IPS DF 6.9 (cell line): ENCODE measurements at places on chromosomes 13 and 19.

- no peak for DNase-seq
These were observed 23.0 kb downstream of the PIN1 start for GRCh38 chr19:9857920-9858746.

DNA sequence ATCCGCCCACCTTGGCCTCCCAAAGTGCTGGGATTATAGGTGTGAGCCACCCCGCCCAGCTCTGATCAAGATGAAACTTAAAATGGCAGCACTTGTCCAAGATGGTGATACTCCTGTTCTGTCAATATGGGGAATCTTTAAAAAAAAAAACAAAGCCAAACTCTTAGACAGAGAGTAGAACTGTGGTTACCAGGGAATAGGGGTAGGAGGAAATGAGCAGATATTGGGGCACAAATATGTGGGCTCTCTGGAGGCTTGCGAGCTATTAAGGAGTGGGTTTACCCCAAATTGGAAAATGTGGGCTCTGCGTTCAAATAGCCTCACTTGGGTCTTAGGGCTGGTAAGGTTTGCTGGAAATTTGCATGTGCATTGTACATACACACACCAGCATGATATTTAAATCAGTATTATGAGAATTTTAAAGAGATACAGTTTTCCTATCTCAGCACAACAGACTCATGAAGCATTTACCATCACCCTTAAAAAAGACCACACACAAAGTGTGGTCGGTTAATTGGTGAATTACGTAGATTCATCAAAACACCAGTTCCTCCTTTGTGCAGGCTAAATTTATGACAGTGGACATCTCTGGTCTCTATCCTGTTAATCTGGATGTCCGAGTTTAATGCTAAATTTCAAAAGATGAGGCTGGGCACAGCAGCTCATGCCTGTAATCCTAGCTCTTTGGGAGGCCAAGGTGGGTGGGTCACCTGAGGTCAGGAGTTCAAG, 11.3 kb downstream of the CD70 start:
- no peak for DNase-seq

GRCh38 chr19:10895920-10896319, 24.6 kb downstream of the CARM1 start:
- DNase-seq = no peak

GRCh38 chr13:113009743-113010509, 40.9 kb downstream of the MCF2L start:
- DNase-seq = no peak

DNA sequence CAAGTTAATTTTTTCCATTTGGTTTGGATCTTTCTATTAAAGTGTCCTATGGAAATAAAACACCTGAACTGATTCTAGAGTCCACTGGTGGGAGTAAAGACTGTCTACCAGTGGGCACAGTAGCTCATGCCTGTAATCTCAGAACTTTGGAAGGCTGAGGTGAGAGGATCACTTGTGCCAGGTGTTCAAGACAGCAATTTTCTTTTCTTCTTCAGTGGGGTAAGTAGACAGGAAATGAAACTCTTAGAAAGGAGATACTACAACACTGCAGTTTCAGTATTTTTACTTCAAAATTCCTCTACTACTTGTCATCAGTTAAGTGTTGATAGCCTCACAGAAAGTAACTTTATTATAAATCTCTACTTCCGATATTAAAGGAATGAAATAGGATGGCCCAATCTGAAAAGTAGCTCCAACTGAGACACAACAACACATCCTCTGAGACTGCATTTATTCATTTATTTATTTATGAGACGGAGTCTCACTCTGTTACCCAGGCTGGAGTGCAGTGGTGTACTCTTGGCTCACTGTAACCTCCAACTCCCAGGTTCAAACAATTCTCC, 26.3 kb downstream of the DNMT1 start:
- no peak for DNase-seq

DNA sequence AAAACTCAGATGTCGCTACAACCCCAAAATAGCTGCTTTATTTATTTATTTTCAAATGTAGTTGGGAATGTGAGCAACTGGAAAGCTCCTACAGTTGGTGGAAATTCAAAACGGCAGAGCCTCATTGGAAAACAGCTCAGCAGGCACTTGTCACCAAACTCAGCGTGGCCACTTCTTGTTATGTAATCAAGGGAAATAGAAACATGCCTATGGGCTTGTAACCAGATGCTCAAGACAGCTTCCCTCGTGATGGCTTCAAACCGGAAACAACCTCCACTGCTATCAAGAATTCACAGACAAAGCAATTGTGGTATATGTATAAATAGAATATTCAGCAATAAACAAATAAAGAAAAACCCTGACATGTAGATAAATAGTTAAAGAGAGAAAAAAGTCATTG, 627.8 kb upstream of the SLC10A2 start:
- DNase-seq = peak; percentile 25

DNA sequence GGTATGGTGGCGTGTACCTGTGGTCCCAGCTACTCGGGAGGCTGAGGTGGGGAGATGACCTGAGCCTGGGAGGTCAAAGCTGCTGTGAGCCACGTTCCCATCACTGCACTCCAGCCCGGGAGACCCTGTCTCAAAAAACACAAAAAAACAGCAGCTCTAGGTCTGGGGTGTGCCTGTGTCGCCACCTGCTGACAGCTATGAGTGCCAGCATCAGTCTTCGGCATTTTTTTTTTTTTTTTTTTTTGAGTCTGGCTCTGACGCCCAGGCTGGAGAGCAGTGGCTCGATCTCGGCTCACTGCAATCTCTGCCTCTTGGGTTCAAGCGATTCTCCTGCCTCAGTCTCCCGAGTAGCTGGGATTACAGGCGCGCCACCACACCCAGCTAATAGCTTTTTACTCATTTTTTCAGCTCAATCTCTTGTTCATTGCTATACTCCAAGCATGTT, 10.1 kb downstream of the AP2S1 start:
- DNase-seq = peak; percentile 86

DNA sequence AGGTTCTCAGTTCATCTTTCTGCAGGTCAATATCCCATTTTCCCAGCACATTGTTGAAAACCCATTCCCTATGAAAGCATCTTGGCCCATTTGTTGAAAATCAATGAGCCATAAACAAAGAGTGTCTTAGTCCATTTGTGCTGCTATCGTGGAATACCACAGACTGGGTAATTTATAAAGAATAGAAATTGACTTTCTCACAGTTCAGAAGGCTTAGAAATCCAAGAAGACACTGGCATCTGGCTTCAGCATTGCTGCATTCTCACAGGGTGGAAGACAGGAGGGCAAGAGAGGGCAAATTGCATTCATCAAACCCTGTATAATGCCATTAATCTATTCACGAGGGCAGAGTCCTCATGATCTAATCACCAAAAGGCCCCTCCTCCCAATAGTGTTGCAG, 34.1 kb downstream of the ZNF823 start:
- DNase-seq = no peak

DNA sequence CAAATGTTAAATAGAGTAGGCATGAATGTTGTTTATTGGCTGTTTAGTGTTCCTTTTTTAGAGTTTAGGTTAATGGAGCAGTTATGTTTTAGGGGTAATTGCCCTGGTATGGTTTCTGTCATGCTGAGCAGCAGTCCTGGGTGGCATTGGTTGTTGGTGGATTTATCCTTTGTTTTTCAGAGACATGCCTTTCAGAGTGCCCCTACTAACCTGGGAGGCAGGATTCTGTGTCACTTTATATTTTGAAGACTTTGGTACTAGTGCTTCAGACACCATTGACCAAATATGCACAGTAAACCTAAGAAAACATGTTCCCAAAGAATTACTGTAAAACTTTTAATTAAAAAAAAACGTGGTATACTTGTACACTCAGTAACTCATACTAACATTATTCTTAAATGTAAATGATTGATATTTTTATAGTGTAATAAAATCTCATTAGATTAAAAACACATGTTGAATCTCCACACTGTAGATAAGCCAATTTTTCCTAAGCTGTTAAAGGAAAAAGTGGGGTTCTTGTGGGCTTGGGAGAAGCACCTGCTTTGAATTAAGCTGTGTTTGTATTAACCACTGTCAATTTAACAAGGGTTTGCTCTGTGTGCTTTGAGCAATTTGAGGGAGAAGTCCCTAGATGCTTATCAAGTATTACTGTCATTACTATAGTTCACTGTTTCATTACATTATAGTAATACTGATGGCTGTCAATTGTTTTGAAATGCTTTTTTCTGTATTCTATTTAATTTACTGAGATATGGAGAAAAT, 133.2 kb downstream of the LMO7 start:
- DNase-seq = no peak

DNA sequence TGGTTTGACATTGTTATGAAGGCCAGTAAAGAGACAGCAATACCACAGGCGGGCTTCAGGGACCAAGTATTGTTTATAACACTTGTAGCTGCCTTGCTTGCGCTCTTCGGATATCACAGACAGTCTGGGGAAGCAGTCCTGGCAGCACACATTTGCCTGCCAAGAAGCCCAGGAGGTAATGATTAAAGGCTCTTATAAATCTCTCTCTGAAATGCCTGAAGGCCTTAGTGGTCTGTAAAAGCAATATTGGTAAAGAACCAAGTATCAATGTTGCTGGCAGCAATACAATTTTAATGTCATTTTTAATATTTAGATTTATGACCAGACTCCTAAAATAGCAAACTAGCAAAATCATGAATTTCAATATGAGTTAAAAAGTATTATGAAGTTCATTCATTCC, 1312.4 kb downstream of the PCDH9 start:
- DNase-seq = no peak

DNA sequence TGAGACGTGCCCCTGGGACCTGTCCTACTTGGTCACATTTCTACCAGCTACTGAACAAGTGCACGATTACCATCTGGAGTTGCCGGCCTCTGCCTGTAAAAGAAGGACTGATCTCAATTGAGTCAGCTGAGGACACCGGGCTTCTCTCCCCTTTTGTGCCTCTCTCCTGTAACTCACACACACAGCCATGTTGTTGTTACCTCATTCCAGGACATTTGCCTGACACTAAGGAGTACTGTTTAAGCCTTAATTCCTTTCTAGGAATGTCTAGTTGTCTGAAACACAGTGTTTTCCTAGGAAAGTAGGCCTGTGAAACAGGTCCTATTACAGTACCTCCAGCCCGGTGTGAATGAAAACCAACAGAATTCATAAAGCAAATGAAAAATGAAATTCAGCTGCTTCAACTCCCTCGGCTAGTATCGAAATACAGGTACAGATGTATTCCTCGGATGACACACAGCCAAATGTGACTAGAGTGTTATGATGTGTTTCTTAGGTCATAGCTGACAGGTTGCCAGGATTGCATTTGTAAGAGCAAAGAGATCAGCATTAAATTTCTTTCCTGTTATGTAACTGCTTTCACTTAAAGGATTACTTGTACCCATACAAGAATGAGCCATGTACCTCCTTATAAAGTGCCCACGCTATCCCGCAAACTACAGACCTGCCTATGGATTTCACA, 152.0 kb upstream of the IRS2 start:
- no peak for DNase-seq

- DNase-seq = no peak
These were observed 24.7 kb downstream of the IRS2 start for GRCh38 chr13:109761695-109762094.

- DNase-seq = no peak
These were observed 46.6 kb downstream of the AKAP11 start for GRCh38 chr13:42318570-42318969.

GRCh38 chr19:41755328-41755913, at the start of gene CEACAM6:
CEACAM6 (plus strand) TSS chr19:41755530; CDS start chr19:41755639, 109 bp downstream.
- DNase-seq = no peak

DNA sequence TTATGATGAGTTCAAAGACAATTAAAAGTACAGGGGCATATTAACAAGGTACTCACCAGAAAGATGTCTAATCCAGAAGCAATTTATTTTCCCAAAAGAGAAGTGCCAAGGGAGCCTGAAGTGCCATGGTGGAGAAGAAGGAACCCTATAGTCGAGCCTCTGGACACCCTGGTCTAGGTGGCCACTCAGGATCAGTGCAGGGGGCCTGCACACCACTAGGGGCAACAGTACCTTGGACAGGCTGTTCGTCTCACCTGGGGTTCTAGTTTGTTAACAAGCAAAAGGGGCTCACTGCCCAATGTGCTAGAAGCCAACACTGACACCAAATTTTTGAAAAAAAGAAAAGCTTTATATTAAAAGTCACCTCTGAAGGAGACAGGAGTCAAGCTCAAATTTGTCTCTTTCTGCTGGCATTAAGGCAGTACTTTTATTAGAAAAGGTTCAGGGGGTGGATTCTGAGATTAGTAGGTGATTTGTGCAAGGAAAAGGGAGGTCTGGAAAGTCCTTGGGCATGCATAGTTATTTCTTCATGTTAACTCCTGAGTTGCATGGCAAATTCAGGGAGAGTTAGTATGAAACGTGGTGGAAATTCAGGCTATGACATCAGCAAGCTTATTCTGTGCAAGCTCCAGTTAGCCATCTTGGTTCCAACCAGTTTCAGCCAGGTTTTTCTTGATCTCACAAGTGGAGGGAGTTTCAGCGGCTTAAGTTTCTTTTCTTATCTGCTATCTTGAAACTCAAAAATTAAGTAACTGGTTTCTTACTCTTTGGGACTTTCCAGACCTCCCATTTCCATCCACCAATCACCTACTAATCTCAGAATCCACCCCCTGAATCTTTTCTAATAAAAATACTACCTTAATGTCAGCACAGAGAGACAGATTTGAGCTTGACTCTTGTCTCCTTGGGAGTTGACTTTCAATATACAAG, 884 bp upstream of the CBY2 start:
- DNase-seq = no peak

DNA sequence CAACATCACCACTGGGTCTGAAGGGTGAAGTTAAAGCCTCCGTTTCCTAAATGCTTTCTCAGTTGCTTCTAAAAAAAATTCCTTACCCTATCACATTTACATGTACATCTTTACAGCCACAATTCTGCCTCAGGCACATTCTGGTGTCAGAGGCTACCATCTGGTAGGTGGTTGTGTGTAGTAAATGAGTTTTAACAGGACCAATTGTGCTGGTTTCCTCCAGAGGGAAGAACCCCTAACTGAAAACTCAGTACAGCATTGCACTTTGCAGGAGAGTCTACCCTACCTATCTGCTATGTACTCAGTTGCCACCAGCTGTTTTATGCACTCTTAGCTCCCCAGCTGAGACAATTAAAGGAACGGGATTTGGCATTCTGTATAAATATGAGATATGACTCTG, 1576.5 kb downstream of the PCDH9 start:
- no peak for DNase-seq

DNA sequence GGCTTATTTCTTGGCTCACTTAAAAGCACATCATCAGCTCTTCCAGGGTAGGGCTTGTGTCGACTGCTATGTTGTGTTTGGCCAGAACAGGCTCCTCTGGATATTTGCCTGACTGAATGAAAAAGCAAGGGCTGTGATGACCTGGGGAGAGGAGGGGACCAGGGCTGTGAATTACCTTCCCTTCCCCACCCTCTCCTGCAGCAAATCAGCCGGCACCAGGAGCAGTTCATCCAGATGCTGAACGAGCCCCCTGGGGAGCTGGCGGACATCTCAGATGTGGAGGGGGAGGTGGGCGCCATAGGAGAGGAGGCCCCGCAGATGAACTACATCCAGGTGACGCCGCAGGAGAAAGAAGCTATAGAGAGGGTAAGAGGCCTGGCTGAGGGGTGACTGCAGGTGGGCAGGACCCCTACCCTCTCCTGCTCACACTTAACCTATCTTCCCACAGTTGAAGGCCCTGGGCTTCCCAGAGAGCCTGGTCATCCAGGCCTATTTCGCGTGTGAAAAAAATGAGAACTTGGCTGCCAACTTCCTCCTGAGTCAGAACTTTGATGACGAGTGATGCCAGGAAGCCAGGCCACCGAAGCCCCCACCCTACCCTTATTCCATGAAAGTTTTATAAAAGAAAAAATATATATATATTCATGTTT, 4.4 kb downstream of the GADD45GIP1 start:
- DNase-seq = no peak
